Activated naive CD8-positive, alpha-beta T cell treated with anti-CD3 and anti-CD28 coated beads, Interleukin-2, amount 50 U/mL, for 24 hours (primary cell): ENCODE measurements at places on chromosomes 5 and 9.

DNA sequence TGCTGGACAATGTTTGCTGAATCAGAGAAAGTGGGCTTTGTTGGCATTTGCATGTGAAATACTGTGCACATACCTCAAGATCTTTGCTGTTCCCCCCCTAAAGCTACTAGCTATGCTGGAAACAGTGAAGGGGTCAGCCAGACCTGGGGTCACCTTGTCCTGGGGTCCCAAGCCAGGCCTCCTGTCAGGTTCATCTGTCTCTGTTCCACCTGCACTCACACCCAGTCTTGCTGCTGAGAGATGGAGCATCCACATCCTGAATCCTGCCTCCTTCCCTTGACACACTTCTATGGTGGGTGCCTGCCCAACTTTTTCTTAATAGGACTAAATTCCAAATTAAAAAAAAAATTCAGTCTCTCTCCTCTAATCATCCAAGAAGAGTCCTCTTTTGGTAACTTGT is 4.0 kb upstream of the ABL1 start:
- no peak for DNase-seq

DNA sequence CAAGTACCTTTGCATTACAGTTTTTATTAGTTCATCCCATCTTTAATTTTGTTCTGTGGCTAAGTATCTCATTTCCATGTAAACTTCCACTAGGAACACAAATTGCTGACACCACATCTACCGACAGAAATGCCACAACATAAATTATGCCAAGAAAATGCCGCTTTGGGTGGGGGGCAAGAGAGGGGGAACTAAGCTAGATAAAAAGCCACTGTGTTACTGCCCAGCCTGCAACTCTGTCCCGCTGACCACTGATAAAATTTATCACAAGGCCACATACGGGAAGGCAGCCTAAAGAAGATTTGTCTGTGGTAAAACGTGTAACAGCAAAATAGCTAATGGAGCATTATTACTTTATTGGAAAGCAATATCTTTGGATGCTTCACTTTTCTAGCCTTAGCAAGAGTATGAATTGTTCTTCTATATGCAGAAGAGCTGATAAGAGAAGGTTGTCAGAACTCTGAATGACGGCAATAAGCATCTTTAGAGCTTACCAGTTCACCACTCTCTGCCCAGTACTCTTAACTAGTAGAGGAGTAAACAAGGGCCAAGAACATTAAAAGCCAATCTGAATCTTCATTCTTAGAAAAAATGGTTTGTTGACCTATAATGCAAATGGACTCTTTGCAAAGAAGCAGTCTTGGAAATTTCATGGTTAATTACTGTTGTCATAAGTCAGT is 172.2 kb upstream of the MEF2C start:
- no peak for DNase-seq

GRCh38 chr5:86885489-86886230 is 267.9 kb downstream of the COX7C start:
- no peak for DNase-seq

DNA sequence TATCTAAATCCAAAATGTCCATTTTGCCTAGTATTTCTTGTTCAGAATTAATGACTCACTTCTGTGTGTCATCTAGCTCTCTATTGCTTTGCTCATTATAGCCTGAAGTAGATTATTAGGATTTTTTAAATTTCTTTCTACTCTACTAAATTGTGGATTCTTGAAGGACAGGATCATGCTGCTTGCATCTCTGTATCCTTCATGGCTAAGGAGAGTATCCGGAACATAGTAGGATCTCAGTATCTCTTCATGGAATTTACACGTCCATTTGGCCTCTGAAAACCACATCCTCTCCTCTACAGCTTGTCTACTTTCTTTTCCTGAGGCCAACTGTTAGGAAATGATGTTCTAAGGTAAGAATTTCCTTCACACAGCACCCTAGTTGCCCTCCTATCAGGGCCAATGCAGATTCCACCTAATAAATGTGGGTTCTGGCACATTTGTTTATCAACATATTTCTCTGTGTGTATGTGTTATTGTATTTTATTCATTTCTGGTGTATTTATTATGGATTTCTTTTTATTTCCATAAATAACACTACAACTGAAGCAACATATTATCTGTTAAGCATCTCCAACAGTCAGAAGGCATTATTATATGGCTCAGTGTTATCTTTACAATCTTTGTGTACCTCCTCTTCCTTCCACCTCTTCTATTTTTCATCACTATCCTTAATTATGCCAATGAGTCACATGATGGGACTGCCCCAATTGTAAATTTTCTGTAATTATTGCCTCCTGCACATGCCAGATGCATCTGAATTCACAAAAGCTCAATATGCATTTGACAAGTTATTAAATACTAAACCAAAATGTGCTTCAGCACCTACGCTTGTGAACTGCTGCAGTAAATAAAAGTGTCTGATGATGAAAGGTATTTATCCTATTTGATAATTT is 557.8 kb upstream of the TLE4 start:
- no peak for DNase-seq

DNA sequence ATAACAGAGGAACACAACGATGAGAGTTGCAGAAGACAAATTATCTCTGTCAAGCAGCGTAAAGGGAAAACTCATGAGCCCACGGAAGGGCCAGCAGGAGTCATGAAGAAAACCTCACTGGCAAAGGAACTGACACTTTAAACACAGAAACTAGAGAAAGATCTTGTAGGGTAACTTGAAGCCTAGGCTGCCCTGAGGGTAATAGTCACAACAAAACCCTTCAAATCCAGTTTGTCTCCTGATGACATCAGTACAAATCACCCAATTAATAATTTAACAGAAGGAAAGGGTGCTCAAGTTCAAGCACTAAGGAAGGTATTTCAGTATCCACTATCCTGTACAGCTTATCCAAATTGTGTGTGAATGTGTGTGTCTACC is 549.1 kb downstream of the MTRR start:
- no peak for DNase-seq

- DNase-seq, result no peak
Observed at GRCh38 chr5:16707869-16708192, 91.0 kb upstream of the RETREG1 start.

GRCh38 chr5:14261235-14261634 is 118.1 kb downstream of the TRIO start:
- no peak for DNase-seq

- no peak for DNase-seq
Observed at GRCh38 chr9:75146229-75146628, 57.9 kb downstream of the OSTF1 start.

- no peak for DNase-seq
Observed at GRCh38 chr5:64634997-64635686, 55.2 kb upstream of the SHISAL2B start.

DNA sequence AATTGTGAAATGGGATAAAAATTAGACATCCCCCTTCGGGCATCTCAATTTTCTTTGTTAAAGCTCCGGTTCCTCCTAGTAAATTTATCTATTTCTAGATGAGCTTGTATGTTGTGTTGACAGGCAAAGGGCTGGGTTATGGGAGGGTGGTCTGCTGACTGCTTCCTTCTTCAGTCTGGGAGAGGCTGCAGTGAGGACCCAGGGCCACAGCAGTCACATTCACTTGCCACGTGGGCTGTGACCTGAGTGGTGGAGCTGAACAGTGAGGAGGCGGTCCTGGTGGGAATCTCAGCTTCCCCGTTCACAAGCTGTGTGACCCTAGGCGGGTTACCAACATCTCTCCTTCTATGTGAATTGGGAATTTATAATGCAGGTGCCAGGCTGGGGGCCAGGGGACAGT is 57.5 kb upstream of the RXRA start:
- no peak for DNase-seq

GRCh38 chr9:82161876-82162275 is 173.3 kb downstream of the SPATA31D1 start:
- DNase-seq, result no peak

DNA sequence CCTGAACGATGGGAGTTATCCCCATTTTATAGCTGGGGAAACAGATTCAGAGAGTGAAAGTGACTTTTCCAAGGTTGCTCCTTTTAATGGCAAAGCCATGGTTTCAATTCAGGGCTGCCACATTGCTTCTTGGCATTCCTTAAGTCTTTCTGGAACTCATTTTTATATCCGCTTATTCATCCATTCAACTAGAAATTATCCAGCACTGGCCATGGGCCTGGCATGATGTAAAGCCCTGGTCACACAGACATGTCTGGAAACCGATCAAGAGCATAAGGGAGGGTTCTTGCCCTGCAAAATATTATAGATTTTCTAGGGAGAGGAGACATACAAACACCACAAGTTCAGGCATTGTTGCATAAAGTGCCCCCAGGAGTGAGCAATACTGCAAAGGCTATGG is 43.0 kb upstream of the COL15A1 start:
- no peak for DNase-seq

GRCh38 chr9:91178281-91179236 is 183.2 kb downstream of the AUH start:
- peak; percentile 39 for DNase-seq

DNA sequence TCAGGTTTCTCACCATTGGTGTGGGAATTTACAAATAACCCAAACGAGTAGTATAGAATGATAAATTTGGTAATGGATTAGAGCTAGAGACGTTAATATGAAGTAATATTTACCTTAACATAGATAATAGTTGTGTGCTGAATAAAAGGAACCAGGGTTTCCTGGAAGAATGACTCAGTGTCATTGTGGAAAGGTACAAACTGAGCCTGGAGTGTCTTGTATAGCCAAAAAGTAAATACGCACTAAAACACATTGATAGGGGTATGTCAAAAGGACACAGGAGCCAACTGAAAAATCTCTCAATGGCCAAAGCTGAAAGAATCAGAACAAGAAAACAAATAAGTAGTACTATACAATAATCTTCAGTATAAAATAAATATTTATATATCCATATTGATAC is 363.5 kb downstream of the SLCO4C1 start:
- no peak for DNase-seq

- DNase-seq, result no peak
Observed at GRCh38 chr5:5822729-5823257, 400.3 kb downstream of the ICE1 start.

- DNase-seq, result no peak
Observed at GRCh38 chr5:170363671-170364070, 25.5 kb downstream of the KCNMB1 start.

GRCh38 chr9:17881371-17881770 is 302.5 kb downstream of the SH3GL2 start:
- no peak for DNase-seq

DNA sequence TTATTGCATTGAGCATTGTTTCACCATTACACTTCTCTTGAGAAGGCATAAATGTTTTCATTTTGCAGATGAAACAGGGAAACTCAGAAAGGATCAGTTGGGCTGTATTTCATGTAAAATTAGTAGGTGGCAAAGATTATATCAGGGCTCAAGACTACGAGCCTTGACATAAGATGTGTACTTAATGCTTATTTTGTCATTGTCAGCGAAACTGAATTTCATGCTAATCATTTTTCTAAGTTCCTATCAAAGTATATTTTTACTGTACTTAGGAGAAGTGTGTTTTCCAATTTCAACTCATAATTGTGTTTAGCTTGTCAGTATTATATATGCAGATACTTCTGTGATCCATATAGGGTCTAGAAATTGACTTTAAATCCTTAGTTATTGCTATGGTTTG is 123.8 kb downstream of the FBXL7 start:
- DNase-seq, result no peak

DNA sequence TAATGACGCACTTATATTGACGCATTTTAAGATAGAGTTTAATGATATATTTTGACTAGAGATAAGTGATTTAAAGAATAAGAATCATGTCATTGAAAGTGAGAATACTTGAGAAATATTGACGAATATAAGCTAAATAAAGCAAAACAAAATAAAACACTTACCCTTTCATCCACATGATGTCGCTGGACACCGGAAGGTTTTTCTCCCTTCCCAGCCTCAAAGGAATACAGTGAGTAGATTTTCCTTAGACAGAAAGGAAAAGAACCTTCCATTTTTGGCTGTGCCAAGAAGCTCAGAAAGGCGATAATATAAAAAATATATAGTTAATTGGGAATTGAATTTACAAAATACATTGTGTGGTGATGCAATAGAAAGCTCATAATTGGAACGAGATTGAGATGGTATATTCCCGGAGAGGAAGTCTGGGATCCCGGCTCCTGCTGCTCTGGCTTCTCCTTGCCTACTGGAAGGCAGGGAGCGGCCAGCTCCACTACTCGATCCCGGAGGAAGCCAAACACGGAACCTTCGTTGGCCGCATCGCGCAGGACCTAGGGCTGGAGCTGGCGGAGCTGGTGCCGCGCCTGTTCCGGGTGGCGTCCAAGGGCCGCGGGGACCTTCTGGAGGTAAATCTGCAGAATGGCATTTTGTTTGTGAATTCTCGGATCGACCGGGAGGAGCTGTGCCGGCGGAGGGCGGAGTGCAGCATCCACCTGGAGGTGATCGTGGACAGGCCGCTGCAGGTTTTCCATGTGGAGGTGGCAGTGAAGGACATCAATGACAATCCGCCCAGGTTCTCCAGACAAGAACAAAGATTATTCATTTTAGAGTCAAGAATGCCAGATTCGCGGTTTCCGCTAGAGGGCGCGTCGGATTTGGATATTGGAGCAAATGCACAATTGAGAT is at the start of gene PCDHA5:
PCDHA5 (plus strand) TSS at position 239 of the 906 bp plus-strand sequence.
- peak; percentile 40 for DNase-seq

DNA sequence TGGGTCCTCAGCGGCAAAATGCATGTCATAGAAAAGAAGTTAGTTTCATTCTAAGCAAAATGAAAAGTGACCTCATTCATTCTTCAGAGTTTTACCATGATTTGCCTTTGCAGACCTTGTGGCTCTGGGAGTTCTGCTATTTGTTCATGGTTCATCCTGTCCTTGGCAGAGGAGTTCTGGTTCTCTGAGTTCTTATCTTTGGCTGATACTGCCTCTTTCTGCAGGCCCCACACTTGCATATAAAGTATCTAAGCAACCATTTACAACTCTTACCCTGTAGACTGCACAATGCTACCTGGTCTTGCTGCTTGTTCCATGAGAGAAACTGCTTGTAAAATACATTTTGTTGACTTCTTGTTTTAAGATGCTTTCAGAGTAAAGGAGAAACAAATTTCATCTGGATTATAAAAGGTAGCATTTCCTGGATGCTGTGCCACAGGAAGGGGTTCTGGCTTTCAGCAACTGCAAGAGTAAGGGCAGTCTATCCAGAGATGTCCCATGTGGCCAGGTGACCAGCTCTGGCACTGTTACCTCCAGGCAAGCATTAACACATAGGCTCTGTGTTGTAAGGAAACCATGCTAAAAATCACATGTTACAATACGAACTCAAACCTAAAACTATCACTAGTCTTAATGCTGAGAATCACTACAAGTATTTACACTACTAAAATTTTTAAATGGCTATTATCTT is 513.2 kb downstream of the SPOCK1 start:
- no peak for DNase-seq

GRCh38 chr5:128534726-128535125 is 3.3 kb downstream of the FBN2 start:
- no peak for DNase-seq

DNA sequence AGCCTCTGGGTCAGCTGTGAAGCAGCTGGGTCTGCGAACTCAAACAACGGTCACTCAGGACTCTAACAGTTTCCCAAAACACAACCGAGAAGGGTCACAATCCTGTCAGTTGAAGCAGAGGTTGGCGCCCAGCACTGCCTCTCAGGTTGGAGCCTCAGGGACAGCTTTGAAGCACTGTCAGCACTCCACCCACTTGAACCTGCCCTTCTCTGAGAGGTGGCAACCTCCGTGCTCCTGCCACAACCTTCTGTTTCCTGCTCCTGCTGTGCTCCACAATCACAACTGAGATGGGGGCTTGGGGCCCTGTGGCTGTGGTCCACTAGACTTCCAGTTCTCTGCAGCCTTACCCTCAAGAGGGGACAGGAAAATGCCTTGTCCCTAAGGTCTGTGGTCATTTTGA is 21.7 kb upstream of the LCP2 start:
- no peak for DNase-seq
